Natural killer cell treated with Interleukin-12 subunit alpha and Interleukin-12 subunit beta and Interleukin-15 and Interleukin-18, amount 100 ng/mL, for 72 hours (primary cell): ENCODE measurements at places on chromosomes 11 and 22. TPM values are rescaled to one million over a fixed set of nuclear protein-coding genes. Genes with fewer than 3 reads are reported as not detected.

- no peak for DNase-seq
Observed at GRCh38 chr11:69000831-69001242, 12.2 kb downstream of the MRGPRF start.

- no peak for DNase-seq
Observed at GRCh38 chr22:19661156-19661555, 53.1 kb upstream of the SEPTIN5 start.

Gene DDIAS
- total RNA-seq = 29.1 TPM

DNA sequence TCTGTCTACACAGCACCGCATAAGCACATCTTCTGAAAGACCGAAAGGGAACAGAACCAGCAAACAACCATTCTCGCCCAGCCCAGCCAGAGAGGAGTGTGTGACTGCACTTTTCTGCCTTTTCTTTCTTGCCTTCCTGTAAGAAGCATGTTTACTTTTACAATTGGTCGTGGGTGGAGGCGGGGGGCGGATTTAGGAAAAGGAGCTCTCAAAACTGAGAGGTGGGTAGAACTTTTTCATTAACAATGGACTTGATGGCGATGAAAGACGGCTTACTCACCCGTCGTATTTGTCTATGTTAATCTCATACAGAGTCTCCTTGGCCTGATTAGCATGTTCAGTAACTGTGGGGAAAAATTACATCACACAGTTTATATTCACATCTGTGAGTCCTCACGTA, 27.2 kb downstream of the CERK start:
- DNase-seq = no peak

DNA sequence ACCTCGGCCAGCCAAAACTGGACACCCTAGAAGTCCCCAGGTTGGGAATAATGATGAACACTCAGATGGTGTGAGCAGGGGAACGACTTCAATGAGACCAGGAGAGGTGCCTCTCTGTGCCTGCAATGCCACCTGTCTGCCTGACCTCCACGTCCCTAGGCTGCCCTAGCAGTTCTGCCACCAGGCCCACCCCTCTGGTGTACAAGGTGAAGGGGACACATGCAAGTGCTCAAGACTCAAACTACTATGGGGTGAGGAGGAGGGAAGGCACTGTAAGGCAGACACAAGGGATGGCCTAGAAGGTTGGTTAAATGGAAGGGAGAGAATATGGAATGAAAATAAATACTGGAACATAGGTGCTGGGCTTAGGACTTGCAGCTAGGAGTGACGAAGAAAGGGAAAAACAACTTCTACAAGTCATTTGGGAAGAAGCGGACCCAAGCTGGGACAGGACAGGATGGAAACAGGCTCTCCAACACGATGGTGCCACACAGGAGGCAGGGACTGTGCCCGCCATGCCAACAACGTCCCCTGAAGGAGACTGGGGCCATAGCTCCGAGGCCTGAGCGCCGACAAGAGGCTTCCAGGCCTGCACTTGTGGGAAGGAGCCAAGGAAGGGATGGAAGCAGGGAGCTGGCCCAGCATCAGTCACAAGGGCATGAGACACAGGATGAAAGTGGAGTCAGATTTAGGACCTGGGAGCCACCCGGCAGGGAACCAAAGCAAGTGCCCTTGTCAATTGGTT, 18.5 kb downstream of the SERPIND1 start:
- DNase-seq = no peak

Gene PSMC3
- total RNA-seq = 175 TPM

DNA sequence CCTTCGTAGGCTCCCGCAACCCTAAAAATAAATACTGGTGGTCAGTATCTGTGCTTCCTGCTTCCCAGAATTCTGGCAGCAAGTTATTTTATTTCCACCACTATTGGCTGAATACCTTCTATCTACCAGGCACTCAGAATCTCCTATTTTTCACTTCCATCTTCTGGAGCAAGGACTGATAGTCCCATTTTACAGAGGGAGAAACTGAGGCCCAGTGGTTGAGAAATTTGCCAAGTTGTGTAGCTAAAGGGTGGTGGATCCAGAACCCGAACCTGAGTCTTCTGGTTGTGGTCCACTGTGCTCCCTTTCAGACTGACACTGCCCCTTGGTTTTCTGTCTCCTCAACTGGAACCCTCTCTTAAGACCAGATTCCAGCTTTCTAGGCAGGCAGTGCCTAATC, 31.6 kb downstream of the NECTIN1 start:
- DNase-seq = no peak
